ENCODE measurements at places on chromosomes 5 and 9.
A peak's percentile ranks its signal among the peaks of the same experiment; 100 is the strongest.

DNA sequence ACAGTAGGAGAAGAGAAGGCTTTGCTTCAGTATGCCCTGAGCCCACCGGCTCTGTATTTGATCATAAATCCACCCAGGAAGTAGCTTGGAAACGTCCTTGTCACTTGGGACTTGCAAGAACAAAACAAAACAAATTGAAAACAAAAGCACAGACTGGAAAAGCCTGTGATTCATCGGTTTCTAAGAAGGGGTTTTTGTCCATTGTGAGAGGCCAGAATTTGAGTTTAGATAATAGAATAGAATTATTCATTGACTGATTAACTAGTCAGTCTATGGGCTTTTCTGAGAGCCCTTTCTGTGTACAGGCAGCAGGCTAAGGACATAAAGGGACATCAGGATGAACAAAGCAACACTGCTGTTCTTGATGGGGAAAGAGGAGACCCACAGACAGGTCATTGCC lies 424.8 kb downstream of the IRX1 start:
- ATAC-seq = no peak

GRCh38 chr5:173963182-173963838 lies 25.7 kb upstream of the C5orf47 start:
- no peak for ATAC-seq

DNA sequence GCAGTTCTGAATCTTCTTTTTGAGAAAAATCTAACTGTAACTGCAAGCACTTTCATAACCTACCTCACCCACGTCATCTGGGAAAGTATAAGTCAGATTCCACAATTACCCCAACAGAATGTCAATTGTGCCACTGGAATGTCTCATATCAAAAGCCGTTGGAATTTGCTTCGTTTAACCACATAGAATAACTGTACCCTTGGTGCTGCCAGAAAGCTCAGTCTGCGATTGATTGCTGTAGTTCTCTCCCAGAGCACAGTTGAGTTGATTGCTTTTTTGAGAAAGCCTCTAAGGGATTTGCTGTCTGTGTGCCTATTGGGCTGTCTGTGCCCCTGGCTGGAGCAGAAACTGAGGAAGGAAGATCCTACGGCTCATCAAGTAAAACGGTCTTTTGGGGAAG lies 583.6 kb downstream of the TMEM38B start:
- no peak for ATAC-seq

DNA sequence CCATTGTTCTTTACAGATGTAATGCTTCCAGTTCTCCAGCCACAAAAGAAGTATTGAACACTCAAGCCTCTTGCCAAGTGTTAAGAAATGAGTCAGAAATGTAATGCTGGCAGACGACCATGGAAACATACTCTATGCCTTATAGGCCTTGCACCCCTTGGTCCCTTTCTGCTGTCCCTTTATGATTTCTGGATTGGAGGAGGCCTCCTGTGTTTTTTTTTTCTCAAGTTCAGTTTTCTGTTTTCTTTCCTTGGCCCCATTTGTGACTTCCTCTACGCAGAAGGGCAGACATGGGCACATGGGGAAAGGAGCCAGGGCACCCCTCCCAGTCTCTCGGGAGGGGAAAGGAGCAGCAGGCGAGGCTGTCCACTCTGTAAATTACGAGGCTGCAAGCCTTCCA lies 53.4 kb downstream of the SNX18 start:
- no peak for ATAC-seq

GRCh38 chr5:169413416-169413815 lies 112.5 kb upstream of the SLIT3 start:
- no peak for ATAC-seq

GRCh38 chr5:135535420-135535819 lies 344 bp downstream of the NEUROG1 start:
- no peak for ATAC-seq

- ATAC-seq = peak; percentile 47
Observed at GRCh38 chr5:74316064-74316603, 324.4 kb downstream of the ENC1 start.

DNA sequence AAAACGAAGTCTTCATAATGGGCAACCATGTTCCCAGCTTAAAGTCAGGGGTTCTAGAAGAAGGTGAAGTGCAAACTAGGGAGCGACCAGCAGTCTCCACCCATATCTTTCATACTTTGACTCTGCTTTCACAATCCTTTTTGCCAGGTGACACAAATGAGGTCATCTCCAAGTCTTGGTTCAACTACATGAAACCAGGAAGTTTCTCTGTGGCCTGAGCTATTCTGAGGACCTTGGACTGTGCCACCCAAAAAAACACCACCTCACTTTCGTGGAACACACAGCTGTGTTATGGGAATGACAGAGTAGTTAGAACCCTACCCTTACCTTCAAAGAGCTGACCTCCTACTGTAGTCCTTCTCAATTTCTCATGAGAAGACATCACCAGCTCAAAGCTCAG lies 309.2 kb downstream of the AGTPBP1 start:
- no peak for ATAC-seq

- ATAC-seq = no peak
Observed at GRCh38 chr9:108562176-108562575, 293.6 kb downstream of the ACTL7B start.

DNA sequence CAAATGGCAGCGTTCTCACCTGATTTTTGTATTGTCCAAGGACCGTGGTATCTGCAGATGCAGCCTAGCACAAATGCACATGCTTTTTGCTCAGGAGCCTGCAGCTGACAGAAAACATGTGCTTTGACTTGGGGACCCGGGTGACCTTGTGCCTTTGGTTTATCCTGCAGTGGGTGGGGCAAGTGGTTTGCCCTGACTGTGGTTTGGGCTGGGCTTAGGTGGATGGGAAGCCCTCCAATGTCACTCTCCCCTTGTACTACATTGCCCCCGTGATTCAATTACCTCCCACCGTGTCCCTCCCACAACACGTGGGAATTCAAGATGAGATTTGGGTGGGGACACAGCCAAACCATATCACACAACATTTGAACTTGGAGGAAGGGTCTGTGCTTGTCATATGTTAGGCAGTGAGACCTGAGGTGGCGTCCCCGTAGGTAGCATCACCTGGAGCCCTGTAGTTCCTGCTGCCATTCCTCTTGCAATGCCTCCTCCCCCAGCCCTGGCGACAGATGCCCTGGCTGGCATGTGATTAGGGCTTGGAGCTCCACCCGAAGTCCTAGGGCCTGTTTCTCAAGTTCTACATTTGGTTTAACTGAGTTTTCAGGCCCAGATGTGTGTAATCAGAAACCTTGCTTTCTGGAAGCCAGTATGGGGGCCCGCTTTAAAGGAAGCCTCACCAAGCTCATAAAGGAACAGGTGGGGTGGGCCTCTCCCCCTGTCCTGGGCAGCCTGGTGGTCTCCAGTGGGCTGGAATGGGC lies 2.1 kb downstream of the ANKRD33B start:
- ATAC-seq = no peak

DNA sequence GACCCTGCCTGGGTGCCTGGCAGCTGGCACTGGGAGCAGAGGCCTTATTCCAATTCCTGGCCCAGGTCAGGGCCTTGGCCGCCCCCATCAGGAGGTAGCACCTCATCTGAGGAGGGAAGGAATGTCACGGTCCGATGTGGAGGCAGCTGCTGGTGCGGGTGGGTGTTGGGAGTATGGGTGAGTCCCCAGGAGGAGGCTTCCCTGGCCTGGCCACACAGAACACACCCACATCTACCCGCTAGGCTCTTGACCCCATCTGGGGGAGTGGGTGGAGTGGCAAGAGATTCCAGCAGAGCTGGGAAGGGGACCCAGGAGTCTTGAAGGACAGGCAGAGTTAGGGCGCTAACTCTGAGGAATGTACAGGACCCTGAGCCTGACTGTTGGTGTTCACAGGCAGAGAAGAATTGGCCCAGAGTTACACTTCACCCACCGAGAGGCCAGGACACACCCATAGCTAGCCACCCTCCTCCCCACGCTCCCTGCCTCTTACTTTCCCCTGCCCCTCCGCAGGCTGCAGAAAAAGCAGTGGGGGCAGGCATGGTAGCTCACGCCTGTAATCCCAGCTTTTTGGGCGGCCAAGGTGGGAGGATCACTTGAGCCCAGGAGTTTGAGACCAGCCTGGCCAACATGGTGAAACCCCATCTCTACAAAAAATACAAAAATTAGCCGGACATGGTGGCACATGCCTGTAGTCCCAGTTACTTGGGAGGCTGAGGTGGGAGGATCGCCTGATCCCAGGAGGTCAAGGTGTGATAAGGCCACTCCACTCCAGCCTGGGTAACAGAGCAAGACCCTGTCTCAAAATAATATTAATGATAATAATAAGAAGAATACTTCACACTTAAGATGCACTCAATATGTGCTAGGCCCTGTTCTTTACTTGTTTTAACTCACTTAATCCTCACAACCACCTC lies 6.0 kb downstream of the OLFML2A start:
- no peak for ATAC-seq

GRCh38 chr9:134533850-134534588 lies 107.6 kb upstream of the COL5A1 start:
- ATAC-seq = no peak

GRCh38 chr5:111493031-111493430 lies 19.3 kb downstream of the STARD4 start:
- no peak for ATAC-seq

DNA sequence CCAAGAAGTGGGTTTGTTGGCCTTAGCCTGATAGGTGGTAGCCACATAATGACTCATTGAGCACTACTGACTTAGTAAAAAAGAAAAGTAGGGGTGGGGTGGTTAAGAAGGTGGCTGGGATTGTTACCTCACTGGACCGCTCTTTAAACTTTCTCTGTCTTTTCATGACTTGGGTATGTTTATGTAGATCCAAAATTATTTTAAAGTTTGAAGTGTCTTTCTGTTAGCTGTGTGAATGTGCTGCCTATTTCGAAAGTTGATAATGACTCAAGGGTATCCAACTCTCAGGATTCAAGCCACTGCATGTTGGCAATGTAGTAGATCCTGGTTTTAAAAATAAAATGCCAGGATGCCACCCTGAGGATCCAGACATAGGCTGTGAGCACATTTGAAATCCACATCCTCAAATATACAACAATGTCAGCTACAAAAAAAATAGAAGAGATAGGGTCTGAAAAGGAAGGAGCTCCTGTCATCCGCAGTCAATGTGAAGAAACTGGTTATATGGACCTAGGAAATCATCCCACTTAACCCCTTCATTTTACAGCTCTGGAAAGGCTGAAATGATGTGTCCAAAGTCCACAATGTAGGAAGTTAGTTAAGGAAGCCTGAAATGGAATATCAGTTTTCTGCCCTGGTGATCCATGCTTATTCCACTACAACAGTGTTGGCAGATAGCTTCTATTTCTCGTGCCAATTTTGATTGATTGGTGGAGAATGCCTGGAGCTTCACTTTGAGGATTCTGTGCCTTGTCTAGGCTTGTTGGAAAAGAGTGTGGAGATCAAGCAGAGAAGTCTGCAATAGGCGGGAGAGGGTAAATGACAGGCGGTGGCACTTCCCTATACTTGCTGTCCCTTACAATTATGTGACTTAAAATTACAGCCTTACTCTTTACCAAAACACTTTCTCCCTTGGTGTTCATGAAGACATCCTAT lies 23.4 kb downstream of the ZNF462 start:
- no peak for ATAC-seq

DNA sequence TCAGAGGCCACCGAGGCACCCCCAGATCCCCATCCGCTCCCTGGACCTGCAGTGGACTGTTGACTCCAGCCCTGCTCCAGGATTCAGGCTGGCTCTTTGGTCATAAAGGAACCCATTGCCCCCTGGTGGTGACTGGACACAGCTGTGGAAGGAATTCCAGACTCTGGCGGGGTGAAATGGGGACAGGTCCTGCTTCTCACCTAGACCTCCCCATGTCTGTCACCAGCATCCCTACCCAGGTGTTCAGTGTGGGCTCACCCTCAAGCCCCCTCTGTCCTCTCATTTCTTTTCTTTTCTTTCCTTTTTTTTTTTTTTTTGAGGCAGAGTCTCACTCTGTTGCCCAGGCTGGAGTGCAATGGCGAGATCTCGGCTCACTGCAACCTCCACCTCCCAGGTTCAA lies 25.5 kb upstream of the STXBP1 start:
- peak; percentile 58 for ATAC-seq

Measured in stimulated activated memory B cell treated with anti-CD40 and anti-IgM and Interleukin-4, amounts not matched to agents 10 μg/mL and 1 μg/mL and 100 μg/mL, for 72 hours (primary cell).